ENCODE measurements at places on chromosomes 2 and 18.

- DNase-seq: no peak
These were observed 58.9 kb upstream of the STK17B start for GRCh38 chr2:196230061-196230854.

- no peak for DNase-seq
These were observed 63.0 kb downstream of the TANK start for GRCh38 chr2:161223139-161223732.

- no peak for DNase-seq
These were observed 26.9 kb upstream of the GLS start for GRCh38 chr2:190853531-190854383.

DNA sequence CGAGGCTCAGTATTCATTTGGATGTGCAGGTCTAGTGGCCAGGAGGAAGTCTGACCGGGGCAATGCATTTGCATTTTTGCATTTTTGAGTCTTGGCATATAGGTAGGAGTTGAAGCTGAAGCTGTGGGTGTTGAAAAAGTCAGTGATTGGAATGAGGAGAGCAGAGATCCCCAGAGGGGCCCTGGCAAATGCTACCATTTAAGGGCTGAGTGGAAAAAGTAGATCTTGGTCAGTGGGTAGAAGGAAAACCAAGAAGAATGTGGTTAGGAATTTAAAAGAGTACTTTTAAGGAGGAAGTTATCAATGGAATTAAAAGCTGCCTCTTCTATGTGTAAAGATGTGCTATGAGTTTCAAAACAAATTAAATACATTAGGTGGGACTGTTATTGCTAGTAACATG lies 143.0 kb downstream of the ZEB2 start:
- DNase-seq: no peak

- DNase-seq: no peak
These were observed 908 bp downstream of the STAT1 start for GRCh38 chr2:191012845-191013681.

DNA sequence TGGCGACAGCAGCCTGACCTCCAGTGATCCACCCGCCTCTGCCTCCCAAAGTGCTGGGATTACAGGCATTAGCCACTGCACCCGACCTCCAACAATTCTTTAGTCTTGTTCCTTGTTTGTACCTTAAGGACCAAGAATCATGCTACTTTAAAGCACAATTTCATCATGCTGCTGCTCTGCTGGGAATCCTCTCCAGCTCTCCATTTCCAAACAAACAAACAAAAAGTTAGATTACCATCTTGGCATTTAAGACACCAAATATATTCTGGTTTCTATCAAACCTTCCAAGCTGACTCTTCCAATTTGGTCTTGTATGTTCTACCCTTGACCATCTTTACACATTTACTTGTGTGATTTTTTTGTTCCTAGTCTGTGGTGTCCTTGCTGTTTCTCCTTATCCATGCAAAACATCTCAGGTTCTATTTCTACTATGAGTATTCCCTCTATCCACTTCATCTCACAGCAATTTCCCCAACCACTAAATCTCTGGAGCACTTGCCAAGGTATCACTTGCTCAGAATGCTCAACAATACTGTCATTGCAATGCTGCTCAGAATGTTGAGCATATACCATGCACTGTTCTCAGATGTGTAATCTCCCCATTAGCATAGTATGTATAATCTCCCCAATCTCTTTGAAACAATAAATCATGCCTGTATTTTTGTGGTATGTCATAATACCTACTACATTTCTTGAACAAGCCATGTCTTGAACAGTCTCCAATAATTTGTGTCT lies 73.2 kb upstream of the GALNT5 start:
- DNase-seq: no peak

- no peak for DNase-seq
These were observed 18.9 kb upstream of the ITGA4 start for GRCh38 chr2:181438261-181438660.

- DNase-seq: no peak
These were observed 235.0 kb downstream of the LOXHD1 start for GRCh38 chr18:46421973-46422551.

GRCh38 chr18:42936289-42936688 lies 179.2 kb downstream of the RIT2 start:
- no peak for DNase-seq

GRCh38 chr2:143128681-143129580 lies at the start of gene ARHGAP15:
Gene ARHGAP15, plus strand, starts transcription at chr2:143129419.
- DNase-seq: no peak

DNA sequence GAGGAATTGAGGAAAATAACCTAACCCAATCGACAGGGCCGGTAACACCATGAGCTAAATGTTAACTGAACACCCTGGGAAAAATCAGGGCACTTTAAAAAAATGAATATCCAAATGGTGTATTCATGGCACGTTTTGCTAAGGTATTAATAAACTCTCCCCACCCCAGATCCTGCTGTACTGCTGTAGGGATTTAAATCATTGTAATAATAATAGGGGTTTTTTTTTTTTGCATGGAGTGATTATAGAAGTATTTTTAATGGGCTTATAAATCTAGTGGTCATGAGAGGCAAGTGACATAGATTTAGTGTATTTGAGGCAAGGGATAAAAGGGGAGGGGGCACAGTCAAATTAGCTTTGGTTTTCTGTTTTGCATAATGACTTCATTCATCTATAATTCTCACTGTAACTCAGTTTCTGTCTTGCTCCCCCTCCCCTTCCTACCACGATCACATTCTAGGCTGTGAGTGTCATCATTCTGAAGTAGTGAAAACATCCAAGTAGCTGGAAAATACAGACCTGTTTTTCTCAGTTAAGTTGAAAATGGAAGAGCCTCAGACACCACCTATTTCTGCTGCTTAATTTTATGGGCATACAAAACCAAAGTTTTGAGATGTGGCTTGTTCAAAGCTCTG lies 18.2 kb upstream of the MGAT5 start:
- no peak for DNase-seq

DNA sequence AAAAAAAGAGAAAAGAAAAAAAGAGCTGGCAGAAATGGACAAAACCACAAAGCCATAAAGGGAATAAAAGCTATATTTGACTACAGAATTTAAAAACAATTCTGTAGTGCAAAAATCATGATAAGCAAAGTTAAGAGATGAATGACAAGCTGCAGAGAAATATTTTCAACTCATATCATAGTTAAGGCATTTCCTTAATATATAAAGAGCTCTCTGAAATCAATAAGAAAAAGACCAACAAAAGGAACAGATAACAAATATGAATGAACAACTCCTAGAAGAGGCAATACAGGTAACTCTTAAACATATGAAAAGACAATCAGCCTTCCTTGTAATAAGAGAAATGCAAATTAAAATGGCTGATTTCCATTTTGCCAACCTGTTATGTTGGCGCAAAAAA lies 26.2 kb downstream of the OTOF start:
- no peak for DNase-seq

Data from AG04450 (cell line).